ENCODE measurements at places on chromosomes 4 and X.

DNA sequence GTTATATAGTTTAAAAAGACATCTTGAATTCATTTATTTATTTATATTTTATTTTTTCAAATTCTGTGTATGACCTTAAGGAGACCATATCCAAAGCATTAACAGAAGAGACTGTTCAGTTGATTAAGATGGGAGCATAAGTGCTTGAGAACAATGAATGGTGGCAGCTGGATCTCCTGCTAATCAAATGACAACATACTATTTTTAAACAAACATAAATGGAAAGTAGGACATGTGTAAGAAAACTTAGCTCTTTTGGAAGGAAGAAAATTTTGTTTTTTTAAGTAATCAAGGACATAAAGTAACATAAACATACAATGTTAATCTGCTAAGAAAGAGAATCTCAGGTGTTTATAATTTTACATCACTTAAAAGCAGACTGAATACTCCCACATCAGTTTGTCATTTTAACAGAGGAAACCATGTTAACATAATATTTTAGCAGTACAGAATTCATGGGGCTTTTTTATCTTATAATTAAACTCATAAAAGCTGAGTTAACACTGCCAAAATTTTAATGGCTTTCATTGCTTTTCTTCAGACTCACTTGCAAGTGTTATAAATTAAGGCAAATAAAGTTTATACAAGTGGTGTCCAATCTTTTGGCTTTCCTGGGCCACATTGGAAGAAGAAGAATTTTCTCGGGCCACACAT is 95.1 kb downstream of the MAD2L1 start:
- DNase-seq: no peak

GRCh38 chr4:168841672-168842019 is 168.4 kb downstream of the CBR4 start:
- DNase-seq: no peak

DNA sequence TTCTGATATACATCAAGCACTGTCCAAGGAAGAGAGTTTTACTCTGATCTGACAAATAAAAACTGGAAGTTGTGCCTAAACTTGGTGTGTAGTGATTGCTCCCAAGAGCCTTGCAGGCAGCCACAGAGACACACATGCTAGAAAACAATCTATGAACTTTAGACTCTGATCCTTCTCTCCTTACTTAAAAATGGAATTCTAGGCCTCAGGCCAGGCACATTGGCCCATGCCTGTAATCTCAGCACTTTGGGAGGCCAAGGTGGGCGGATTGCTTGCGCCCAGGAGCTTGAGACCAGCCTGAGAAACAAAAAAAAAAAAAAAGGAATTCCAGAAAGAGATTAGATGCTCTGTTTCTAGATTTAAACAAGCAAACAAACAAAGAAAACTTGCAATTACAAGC is 45.6 kb upstream of the S100G start:
- no peak for DNase-seq

- peak; percentile 33 for DNase-seq
These were observed 34.1 kb upstream of the SORCS2 start for GRCh38 chr4:7158081-7158750.

DNA sequence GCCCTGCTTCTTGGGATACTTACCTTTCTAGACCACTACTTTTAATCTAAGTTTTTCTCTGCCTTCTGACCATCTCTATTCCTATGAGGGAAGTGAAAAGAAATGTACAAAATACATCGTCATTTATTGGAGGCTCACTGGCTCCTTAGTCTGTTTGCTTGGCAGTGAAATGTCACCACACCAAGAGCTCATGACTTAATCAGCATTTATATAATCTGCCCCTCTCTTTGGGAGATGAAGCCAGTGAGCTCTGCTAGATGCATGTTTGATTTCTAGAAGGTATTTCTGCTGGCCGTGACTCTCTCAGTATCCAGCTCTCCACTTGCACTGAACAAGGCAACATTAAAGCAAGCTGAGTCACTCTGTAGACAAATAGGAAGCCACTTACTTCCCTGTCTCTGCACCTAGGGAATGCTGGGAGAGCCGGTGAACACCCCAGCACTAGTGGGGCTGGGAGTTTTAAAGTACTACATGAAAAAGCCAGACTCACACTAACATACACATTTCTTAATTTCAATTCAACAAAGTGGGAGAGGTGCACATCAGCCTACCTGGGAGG is 79.1 kb downstream of the MID1IP1 start:
- DNase-seq: no peak

DNA sequence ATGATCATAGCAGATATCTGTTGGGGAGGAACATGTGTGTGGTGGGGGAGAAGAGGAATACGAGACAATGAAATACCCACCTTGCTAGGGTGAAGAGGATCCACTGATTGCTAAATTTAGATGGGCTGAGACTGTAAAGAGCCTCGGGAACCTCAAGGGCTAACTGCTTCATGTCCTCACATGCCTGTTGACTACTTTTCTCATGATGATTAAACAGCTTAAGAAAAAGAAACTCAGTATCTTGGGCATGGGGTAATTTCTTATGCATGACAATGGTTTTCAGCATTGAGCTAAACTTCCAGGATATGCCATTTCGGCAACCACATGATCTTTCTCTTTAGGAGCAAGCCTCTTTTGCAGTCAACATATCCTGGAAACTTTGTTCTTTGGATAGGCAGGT is 3.9 kb upstream of the LNX1 start:
- no peak for DNase-seq
